KG1 (cell line): ENCODE measurements at places on chromosomes 2 and 18.
A peak's percentile ranks its signal among the peaks of the same experiment; 100 is the strongest.

DNA sequence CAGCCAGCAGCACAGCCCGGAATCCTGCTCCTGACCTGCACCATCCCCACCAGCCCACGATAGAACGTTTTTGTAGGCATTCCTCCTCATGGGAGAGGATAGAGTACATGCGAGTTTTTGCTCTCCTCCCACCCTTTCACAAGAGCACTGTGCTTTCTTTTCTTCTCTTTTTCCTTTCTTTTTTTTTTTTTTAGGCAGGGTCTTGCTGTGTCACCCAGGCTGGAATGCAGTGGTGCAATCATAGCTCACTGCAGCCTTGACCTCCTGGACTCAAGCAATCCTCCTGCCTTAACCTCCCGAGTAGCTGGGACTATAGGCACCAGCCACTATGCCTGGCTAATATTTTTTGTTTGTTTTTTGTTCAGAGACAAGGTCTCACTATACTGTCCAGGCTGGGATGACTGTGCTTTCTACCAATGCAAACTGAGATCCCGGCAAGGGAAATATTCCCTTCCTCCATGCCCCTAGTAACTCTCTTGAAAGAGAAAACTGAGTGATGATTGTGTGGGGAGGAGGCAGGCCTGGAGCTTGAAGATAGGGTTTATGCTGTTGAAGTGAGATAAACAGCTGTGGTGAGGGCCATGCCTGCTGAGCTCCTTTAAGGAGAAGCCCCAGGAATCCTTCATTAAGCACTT, 82.6 kb upstream of the TXNDC2 start:
- DNase-seq, result no peak

- DNase-seq, result peak; percentile 37
Measured at GRCh38 chr18:32049393-32050171, 31.0 kb downstream of the RNF125 start.

- no peak for DNase-seq
Measured at GRCh38 chr2:42239289-42239661, 70.1 kb downstream of the EML4 start.

GRCh38 chr2:239717706-239718105, 307.4 kb downstream of the NDUFA10 start:
- no peak for DNase-seq

DNA sequence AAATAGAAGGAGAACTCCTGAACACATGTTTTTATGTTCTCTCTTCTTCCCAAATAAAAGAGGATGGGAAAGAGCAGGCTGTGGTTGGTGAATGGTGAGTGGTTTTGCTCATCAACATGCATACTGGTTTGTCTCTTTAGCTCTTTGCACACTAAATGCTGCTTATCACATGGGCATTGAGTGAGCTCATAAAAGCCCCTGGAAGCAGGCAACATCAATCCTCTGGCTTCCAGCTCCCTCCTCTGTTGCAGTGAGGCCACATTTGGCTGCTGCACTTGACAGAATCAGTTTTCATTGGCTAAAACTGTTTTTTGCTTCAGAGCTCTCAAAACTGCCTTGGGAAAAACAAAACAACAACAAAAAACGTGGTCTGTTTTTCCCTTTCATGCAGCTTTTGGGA, 1308.2 kb upstream of the NRXN1 start:
- DNase-seq, result no peak

GRCh38 chr2:215787565-215788178, 225.7 kb downstream of the MREG start:
- DNase-seq, result no peak

GRCh38 chr2:176963568-176964287, 248.9 kb upstream of the HNRNPA3 start:
- DNase-seq, result no peak

DNA sequence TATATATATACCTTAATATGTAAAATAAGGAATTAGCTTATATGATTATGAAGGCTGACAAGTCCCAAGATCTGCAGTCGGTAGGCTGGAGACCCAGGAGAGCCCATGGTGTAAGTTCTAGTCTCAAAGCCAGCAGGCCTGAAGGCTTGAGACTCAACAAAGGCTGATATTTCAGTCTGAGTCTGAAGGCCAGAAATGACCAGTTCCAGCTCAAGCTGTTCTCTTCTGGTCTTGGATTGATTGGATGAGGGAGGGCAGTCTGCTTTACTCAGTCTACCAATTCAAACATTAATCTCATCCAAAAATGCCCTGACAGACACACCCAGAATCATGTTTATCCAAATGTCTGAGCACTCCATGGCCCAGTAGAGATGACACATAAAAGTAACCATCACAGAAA, 22.0 kb downstream of the HNMT start:
- no peak for DNase-seq

DNA sequence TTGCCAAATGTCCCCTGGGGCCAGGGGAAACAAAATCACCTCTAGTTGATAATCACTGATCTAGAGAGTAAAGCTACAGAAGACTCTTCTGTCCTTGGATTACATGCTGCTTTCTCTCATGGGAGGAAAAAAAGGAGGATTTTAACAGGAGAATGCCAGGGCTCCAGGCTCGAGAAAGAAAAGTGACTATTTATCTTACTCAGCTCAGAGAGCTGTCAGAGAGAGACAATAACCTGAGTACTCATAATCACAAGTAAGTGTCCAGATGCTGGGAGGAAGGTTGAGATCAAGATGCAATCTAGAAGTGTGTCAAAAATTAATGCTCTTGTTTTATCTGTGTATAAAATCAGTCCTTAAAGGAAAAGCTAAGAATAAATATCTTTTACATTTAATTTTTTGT, 133.3 kb downstream of the PTRHD1 start:
- DNase-seq, result no peak

DNA sequence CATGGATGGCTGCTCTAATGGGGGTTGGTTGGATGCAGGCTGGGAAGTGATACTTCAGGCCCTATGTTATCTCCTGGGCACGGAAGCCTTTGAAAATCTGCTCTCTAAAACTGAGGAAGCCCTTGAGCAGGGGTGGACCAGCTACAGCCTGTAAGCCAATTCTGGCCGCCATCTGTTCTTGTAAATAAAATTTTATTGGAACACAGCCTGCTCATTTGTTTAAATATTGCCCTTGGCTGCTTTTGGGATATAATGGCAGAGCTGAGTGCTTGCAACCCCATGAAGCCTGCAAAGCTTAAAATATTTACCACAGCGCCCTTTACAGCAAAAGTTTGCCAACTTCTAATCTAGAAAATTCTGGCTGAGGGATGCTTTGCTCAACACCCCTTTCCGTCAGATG, 11.9 kb upstream of the IGFBP2 start:
- no peak for DNase-seq

GRCh38 chr2:3465844-3466481, 53.4 kb downstream of the ADI1 start:
- DNase-seq, result no peak

DNA sequence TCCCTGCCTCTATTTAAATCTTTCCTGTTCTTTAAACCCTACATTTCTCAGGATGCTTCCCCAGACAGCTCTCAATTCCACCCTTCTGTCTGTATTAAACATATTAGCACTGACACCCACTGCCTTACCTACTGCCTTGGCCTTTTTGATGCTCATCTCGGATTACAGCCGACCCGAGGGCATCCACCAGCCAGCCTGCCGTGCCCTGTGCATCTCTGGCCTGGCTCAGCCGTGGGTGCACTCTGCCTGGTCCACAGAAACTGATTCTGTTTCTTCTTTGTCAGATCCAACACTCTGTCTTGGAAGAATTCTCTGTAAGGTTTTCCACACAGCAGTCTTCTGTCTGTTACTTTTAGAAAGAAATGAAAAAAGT, 27.2 kb downstream of the TANC1 start:
- DNase-seq, result no peak

GRCh38 chr2:191758518-191759507, 80.9 kb downstream of the NABP1 start:
- DNase-seq, result peak; percentile 22

DNA sequence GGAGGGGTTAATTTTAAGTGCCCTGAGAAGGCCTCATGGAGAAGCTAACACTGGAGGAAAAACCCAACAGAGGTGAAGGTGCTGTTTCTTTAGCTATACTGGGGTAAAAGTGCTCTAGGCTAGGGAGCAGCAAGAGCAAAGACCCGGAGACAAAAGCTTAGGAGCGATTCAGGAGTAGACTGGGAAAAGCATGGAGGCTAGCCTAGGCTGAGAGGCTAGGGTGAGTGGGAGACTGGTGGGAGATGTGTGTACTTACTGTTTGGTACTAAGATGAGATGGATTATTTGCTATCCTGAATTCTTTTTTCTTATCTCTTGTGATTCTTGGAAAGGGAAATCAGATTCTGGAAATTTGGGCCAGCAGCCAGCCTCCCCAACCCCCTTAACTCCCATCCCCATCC, 2.0 kb downstream of the GIGYF2 start:
- no peak for DNase-seq

GRCh38 chr2:98454500-98455235, 10.0 kb downstream of the INPP4A start:
- DNase-seq, result peak; percentile 58

DNA sequence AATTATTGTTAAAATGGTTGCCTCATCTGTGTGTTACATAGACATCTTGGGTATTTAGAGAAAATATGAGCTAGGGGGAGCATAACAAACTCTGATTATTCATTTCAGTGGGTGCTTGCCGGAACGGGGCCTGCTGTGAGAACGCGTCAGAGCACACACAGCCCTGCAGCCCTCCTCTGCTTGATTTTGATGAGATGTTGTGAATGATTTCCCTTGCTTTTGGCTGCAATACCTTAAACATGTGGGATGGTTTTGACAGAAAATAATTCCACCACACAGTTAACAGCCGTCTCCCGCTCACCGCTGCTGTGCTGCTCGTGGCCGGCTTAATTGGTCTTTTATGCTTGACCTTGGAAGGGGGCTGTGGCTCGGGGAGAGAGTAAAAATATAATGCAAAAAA, 49.9 kb upstream of the TXNDC2 start:
- no peak for DNase-seq

GRCh38 chr2:189552991-189553404, 27.6 kb downstream of the SLC40A1 start:
- DNase-seq, result no peak

GRCh38 chr2:38945911-38946310, 56.2 kb downstream of the ARHGEF33 start:
- no peak for DNase-seq

GRCh38 chr18:62781893-62782292, 66.6 kb downstream of the PHLPP1 start:
- DNase-seq, result no peak

DNA sequence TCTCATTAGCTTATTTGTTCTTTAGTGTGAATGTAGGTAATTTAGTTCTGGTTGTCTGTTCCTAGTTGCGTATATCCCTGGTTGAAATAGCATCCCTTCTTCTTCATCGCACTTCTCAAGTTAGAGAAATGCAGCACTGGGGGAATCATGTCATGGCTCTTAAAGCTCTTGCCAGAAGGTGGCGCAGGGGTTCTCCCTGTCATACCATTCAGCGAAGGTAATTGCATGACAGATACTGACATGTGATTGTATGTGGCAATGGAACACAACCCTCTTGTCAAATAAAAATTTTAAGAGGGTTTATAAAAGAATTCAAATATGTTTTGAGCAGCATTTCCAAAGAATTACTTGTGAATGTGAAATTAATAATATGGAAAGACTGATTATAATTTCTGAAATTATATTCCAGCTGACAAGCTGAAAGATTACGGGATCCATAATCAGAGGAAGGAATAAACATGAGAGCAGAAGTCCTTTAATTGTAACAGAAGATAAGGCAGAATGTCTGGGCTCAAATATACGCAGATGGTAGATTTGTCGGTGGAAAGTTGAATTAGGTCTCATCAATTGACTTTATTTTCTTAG, 411.7 kb downstream of the DSEL start:
- peak; percentile 6 for DNase-seq

- DNase-seq, result no peak
Measured at GRCh38 chr2:204638471-204639194, 93.4 kb downstream of the PARD3B start.

DNA sequence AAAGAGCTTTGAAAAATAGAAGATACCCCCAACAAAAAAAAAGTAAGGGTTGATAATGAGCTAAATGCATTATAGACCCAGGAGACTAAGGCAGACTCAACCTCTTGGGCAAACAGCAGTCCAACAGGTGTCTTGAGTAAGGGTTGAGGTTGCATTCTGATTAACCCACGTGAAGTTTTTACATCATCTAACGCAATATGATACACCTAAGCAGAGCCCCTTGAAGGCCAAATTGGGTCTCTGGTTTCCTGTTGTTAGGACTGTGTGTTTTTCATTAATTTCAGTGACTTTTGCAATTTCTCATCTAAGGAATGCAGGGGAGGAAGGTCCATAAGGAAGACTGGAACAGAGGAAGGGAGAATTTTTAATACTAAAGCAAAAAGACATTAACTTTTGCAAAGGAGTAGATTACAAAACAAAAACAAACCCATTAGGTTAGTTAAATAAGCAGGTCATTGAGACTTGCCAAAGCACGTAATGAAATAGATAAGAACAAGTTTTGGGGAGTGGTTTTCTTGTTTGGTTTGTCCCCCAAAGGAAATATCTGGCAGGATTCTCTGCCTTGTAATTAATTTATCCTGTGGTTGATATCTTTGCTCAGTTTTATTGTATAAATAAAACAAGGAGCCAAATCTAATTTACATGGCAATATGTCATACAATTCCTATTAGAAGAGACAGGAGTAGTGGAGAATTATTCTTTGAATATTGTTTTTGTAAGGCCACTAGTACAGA, 244.3 kb downstream of the ETAA1 start:
- no peak for DNase-seq

DNA sequence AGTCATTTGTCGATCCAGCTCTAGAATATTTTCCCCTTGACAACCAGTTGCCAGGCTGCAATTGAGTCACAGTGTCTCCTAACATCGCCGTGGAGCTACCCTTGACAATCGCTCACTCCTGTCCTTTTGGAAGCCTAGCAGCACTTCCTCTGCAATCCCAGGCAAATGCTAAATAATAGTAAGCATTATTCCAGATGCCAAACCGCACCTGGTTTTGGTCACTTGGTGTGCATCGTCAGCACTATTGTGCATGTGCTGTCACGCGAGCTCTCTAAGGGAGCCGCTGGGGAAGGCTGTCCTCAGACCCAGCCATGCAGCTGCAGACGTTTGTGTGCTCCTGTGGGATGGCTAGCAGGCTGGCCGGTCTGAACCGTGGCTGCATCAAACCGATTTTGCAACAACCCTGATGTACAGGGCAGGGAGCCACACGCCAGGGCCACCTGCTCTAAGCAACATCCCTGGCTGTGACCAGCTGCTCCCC, 549.5 kb upstream of the ID2 start:
- no peak for DNase-seq

GRCh38 chr2:219168932-219169331, 897 bp downstream of the SLC23A3 start:
- no peak for DNase-seq

GRCh38 chr2:24085200-24085489, 511 bp upstream of the TP53I3 start:
- DNase-seq, result no peak

GRCh38 chr2:242085941-242086621, 216.6 kb downstream of the RTP5 start:
- peak; percentile 55 for DNase-seq

DNA sequence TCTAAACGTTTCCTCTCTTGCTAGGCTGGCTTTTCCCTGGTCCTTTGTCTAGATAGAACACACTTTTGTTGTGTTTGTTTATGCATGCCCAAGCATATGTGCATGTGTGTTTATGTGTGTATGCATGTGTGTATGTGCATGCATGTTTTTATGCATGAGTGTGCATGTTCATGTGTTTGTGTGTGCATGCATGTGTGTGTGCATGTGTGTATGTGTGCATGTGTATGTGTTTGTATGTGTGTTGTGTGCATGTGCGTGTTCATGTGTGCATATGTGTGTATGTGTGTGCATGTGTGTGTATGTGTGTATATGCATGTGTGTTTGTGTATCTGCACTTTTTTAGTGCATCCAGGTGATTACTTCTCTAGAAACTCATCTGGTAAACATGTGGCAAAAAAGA, 558.0 kb downstream of the GALR1 start:
- no peak for DNase-seq
